ENCODE measurements at places on chromosomes 1 and 21. TPM values are rescaled to one million over a fixed set of nuclear protein-coding genes. Genes with fewer than 3 reads are reported as not detected.
A peak's percentile ranks its signal among the peaks of the same experiment; 100 is the strongest.

- DNase-seq, result no peak
Measured at GRCh38 chr1:216111842-216112241, 311.4 kb downstream of the USH2A start.

- peak; percentile 75 for DNase-seq
Measured at GRCh38 chr1:211589782-211590721, 11.1 kb upstream of the SLC30A1 start.

MR1 gene
- 10.5 TPM for total RNA-seq

DNA sequence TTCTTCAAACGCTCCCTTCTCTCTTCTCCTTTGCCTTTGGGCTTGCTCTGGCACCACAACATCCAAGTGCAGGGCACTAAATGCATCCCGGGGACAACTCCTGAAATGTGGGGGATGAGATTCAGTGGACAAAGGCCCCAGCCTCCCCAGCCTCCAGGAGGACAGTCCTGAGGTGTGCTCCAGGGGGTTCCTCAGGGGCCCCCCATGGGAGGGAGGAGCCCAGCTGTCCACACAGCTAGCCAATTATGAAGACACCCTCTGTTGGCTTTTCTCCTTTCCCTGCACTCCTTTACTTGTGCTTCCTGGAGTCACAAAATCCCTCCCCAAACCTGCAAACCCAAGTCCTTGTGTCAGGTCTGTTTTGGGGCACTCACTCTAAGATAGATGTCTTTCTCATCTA is 735.4 kb downstream of the PTPRU start:
- DNase-seq, result no peak

- no peak for DNase-seq
Measured at GRCh38 chr1:243855616-243856318, 5.7 kb upstream of the AKT3 start.

CCDC18 gene
- 3.1 TPM for total RNA-seq

GRCh38 chr1:56977910-56978309 is 12.1 kb upstream of the C8B start:
- DNase-seq, result no peak

EVI5 gene
- 24.8 TPM for total RNA-seq

DNA sequence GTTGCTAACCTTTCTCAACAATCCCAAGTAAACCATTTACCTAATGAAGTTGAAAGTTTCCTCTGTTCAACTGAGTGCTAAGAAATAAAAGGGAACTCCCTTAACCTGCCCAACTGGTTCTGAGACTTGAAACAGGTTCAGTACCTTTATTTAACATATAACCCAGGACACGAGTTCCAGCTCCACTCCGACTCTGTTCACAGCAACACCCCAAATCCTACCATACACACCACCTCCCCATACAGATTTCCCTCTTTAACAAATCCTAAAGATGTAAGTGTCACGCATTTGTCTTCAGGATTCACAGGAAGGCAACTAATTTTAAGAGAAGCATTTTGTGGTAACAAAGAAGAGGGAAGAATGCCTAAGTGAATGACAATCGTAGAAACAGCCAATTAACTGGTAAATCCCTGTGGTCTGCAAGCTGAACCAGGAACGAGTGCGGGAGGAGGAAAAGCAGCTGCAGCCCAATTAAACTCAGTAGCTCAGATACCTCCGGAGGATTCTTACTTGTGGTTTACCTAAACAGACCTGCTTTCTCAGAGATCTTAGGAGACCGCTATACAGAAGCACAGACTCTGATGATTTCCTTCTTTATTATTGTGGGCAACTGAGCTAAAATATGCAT is 134.5 kb upstream of the MAGI3 start:
- no peak for DNase-seq

DNA sequence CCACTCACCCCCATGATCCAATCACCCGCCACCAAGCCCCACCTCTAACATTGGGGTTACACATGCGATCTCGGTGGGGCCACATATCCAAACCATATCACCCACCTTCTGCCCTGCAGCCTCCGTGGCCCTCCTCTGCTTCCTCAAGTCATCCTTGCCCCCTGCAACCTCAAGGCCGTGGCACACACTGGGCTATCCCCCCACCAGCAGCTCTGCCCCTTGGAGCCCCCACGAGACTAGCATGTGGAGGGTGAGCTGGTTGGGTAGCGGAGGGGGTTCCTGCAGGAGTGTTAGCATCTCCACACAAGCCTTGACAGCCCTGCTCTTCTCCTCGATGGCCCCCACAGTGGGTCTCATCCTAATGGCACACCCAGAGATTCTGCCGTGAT is 100.8 kb downstream of the TOMM20 start:
- DNase-seq, result no peak

FCAMR gene
- total RNA-seq, result not detected

CTTNBP2NL gene
- 17.1 TPM for total RNA-seq

TTF2 gene
- 8.0 TPM for total RNA-seq

PRAMEF33 gene
- not detected for total RNA-seq

DNA sequence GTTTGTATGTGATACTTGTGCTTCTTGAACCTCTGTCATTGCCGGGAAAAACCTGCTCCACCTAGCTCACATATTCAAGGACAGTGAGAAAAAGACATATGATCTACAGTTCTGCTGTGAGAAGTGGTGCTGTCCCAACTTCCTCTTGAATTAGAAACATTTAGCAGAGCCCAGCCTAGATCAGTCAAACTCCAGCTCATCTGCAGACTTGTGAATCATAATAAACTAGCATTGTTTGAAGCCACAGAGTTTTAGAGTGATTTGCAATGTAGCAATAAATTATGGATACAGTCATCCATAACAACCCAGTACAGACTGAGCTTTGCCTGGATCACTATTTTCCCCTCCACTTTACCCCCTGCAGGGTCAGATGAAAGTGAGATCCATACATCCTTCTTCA is 497.8 kb downstream of the PLA2G4A start:
- no peak for DNase-seq

GBP7 gene
- total RNA-seq, result not detected

PYHIN1 gene
- total RNA-seq, result 0.55 TPM

GRCh38 chr1:11944358-11944931 is 9.9 kb downstream of the PLOD1 start:
- DNase-seq, result no peak

- no peak for DNase-seq
Measured at GRCh38 chr1:118118469-118118868, 66.6 kb downstream of the SPAG17 start.

GRCh38 chr1:8711151-8711550 is 106.3 kb downstream of the RERE start:
- no peak for DNase-seq

- peak; percentile 63 for DNase-seq
Measured at GRCh38 chr21:31218830-31219608, 125.0 kb downstream of the TIAM1 start.

DNA sequence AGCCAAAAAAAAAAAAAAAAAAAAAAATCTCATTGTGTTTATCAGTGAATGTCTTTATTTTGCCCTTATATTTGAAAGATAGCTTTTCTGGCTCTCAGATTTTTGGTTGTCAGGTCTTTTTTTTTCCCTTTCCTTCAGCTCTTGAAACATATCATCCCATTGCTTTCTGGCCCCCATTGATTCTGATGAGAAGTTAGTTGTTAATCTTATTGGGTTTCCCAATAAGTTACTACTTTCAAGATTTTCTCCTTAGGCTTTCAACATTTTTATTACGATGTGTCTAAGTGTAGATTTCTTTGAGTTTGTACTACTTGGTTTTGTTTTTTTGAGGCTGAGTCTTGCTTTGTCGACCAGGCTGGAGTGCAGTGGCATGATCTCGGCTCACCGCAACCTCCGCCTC is 14.7 kb upstream of the SOAT1 start:
- no peak for DNase-seq

DNA sequence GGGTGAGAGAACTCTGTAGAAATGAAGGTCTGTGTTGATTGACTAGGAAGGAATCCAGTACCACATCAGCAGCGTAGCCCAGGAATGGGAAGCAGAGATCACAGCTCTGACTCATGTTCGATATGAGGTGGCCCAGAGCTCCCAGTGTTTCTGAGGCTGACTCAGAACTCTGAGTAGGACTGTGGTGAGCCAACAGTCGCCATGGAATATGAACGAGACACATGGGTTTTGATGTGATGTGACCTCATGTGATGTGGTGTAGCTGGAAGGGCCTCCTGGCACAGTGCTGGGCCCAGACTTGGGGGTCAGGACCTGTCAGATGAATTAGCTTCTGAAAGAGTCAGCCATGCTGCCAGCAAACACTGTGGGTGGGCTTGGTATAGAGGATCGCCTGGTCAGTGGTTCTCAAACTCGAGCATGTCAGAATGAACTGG is 237.0 kb downstream of the MRPL39 start:
- DNase-seq, result no peak

DNA sequence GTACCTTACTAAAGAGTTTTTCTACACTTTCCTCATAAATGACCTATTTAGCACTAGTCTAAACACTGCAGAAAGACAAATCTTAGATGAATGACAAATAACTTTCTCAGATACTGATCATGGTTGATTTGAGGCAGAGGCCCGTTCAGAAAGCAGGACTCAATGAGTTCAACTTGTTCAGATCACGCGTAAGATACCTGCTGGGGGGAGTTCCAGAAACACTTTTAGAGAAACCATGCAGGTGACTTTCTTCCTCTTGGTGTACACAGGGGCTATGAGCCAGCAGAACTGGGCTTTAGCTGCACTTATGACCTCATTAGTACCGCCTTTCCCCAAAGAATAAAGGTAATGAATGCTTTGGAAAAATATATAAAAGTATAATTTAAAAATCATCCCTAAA is 38.8 kb upstream of the TTC39A start:
- DNase-seq, result no peak

All from left cardiac atrium (tissue), 4 donors.